ENCODE measurements at places on chromosomes 16 and 17.

DNA sequence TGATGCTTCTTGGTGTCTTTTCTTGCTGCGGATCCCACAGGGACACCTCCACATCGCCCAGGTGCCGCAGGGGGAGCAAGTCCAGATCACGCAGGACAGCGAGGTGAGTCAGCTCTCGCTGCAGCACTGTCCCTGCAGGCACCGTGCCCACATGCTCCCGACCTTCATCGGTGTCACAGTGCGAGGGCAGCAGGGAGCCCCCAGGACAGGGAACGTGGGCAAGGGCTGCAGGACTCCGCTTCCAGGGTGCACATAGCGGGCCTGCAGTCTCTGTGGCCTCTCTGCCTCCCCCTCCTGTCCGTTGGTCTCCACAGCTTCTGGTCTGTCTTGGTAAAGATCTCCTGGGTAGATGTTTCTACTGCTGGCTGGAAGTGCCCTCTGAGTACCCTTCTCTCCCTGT, 84.1 kb downstream of the BANP start:
- DNase-seq: no peak

DNA sequence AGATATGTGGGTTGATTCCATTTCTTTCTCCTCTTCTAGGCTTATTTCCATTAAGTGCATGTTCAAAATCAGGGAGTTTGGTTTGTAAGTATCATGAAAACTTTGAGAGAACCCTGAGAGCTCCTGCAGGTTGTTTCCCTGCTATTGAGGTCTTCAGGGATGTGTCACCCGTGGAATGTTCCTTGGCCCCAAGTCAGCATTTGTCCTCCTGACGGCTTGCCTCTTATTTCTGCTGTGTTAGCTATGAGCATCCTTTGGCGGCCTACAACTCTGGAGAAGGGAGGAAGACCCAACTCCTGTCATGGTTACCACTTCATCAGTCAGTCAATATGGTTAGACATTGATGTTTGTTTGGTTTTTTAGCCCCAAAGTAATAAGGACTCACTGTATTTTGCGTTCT, 180.8 kb downstream of the FTO start:
- no peak for DNase-seq

- no peak for DNase-seq
Measured at GRCh38 chr17:57490111-57490845, 234.0 kb downstream of the MSI2 start.

DNA sequence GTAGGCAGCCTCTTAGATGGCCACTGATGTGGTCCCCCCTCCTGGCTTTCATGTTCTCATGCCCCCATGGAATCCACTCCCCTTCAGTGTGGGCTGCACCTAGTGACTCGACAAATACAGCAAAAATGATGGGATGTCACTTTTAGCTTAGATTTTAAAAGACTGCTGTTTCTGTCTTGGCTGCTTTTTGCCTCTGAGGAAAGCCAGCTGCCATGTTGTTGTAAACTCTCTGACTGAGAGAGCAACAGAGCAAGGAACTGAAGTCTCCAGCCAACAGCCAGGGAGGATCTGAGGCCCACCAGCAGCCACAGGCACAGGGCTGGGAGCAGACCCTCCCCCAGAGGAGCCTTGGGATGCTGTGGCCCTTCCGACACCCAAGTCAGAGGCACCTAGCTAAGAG, 60.6 kb upstream of the MARCHF10 start:
- DNase-seq: no peak

GRCh38 chr16:4713663-4714501, 20.2 kb downstream of the ANKS3 start:
- no peak for DNase-seq

DNA sequence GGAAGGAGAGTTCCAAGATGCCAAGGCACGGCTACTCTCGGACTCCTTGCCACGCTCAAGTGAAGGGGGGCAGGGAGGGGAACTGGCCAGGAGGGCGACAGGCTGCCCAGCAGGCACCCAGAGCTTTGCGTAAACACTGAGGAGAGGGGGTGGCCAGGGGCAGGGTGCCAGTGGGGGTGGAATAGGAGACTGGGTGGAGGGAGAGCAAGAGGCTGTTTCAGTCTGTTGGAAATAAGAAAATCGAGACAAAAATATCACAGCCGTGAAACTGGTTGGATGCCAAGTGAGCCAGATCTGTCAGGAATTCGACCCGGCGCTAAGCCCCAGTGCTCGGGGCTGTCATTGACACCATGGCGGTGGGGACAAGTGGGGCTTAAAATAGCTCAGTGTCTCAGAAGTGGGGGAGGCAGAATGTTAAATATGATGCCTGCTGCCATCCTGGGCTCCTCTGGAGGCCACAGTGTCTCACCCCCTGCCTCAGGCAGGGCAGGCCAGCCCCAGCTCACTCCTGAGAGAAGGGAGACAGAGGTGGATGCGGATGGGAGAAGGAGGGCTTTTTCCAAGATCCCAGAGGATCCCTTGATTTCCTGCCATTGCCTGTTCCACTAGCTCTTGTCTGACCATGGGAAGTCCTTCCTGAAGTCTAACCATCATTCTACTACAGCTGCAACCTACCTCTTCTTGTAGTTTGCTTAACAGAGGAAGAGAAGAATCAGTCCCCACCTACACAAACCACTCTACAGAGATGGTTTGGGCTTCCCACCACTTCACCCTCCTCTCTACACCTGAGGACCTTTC, 9.5 kb downstream of the PNMT start:
- no peak for DNase-seq

DNA sequence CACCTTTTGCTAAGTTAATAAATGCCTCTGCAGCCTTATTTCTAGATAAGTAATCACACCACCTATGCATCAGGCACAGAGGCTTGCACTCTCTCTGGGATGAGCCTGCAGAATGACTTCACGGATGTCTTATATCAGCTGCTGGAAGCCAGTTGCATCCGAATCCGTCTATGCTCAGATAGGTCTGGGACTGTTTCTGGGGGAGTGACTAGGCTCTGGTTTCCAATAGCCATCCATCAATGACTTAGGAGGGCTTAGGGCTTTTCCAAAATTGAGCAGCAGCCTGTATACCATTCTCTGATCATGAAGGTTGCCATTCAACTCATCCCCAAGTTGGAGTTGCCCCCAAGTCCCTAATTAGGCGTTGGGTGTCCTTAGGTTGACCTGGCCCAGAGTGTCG, 113.3 kb upstream of the ERCC4 start:
- DNase-seq: no peak

DNA sequence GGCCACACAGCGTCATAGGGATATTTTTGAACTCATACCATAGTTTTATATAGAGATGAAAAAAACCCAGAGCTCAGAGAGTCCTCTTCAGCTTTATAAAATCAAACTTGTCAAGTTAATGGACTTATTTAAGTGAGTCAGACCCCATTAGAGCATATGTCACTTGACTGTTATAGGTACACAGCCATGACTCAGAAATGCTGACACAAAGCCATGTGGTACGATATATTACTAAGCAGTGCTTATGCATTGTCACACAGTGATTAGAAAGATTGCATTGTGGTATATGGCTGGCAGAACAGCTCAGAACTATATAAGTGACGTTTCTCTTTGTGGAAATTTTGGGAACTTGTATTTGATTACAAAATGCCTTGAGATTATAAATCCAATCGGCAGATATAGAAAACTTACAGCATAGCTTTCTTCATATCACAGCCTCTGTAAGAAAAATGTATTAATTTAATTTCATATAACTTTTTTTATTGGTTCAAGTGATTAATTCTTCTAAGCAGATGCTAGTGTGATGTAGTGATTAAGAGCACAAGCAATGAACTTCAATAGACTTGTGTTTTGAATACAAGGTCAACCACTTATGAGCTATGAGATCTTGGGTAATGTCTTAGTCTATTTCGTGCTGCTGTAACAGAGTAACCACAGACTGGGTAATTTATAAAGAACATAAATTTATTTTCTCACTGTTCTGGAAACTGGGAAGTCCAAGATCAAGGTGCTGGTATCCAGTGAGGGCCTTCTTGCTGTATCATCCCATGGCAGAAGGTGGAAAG, 25.8 kb upstream of the GINS3 start:
- no peak for DNase-seq

Data from stimulated activated CD8-positive, alpha-beta memory T cell treated with anti-CD3 and anti-CD28 coated beads, Interleukin-4, amount 100 ng/mL, for 4 hours (primary cell).